ENCODE measurements at places on chromosomes 11 and 22.

DNA sequence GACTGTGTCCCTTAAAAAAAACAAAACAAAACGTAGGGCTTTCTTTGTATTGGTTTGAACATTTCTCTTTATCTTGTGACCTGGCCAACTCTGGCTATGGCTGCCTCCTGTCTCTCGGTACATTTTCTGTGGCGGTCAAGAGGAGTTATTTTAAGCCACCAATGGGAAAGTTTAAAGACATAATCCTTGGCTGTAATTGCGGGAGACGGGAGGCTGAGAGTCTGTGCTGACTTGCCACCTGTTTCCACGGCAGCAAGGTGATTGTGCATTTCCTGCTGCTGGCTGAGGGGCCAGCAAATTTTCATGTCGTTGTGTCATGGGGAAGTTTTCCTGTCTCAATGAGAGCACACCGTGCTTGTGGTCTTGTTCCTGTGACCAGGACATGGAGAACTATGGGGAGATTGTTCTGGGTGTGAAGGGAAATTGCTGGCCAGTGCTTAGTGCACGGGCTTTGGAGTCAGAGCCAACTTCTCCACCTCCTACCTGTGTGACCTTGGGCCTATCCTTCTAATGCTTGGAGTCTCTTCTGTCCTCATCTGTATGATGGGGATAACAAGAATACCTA is 11.0 kb downstream of the PTPRJ start:
- peak overlapping the region; percentile 3 for H3K4me3 ChIP-seq
- peaks cover 2% of the 10 kb centered on the region for H3K4me1 ChIP-seq
- DNase-seq, result no peak
- no peak overlapping the region for H3K27ac ChIP-seq

- H3K27ac ChIP-seq, result no peak overlapping the region
- peak; percentile 22 for DNase-seq
- no peaks in the 10 kb centered on the region for H3K27me3 ChIP-seq
- no peaks in the 10 kb centered on the region for H3K4me1 ChIP-seq
These were observed 52.7 kb upstream of the CCND1 start for GRCh38 chr11:69588270-69588669.

GRCh38 chr22:26444777-26445176 is 15.7 kb downstream of the ASPHD2 start:
- H3K4me3 ChIP-seq, result no peak overlapping the region
- H3K36me3 ChIP-seq, result no peaks in the 10 kb centered on the region
- no peak for DNase-seq

DNA sequence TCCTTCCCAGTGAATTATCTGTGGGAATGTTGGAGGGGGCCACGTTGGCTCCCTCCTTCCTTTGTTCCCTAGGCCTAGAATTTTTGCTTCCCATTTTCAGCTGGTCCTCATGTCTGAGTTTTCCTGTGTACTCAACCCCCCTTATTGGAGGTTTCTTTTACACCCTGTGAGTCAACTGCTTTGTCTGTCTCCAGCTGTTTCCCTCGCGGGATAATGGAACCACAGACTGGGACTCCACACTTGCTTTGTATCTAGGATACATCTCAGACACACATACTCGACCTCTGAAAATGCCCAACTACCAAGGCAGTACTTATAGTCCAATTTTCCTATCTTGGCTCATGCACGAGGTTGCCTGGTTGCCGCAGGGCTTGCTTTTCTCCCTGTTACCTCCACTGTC is 352.7 kb upstream of the MPPED2 start:
- H3K36me3 ChIP-seq, result no peaks in the 10 kb centered on the region
- H3K4me3 ChIP-seq, result no peak overlapping the region
- no peaks in the 10 kb centered on the region for H3K27me3 ChIP-seq
- no peaks in the 10 kb centered on the region for H3K4me1 ChIP-seq
- DNase-seq, result no peak

GRCh38 chr11:111120161-111120560 is 125.4 kb upstream of the POU2AF2 start:
- no peaks in the 10 kb centered on the region for H3K27me3 ChIP-seq
- no peak overlapping the region for H3K27ac ChIP-seq
- H3K4me3 ChIP-seq, result no peak overlapping the region
- no peak for DNase-seq
- H3K4me1 ChIP-seq, result no peaks in the 10 kb centered on the region

GRCh38 chr11:2440646-2441045 is 3.7 kb downstream of the TRPM5 start:
- no peaks in the 10 kb centered on the region for H3K36me3 ChIP-seq
- no peak overlapping the region for H3K4me3 ChIP-seq
- H3K4me1 ChIP-seq, result no peaks in the 10 kb centered on the region
- no peak overlapping the region for H3K27ac ChIP-seq
- no peaks in the 10 kb centered on the region for H3K27me3 ChIP-seq
- DNase-seq, result no peak

DNA sequence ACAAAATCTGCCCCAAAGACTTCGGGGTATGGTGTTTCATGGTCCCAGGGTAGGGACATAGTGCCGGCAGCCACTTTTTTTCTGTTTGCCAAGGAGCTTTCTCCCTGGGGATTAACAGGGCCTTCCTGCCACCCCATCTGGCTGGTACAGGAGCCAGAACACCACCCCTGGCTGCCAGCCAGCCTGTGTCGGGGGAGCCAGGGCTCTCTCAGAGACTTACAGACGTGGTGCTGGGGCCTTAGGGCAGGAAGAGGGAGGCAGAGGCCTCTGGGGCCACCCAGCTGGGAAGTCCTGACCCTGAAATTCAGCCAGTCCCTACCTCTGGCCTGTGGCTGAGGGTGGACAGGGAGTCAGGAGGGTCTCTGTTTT is 52.4 kb upstream of the CDON start:
- DNase-seq, result peak; percentile 81
- H3K27me3 ChIP-seq, result no peaks in the 10 kb centered on the region
- H3K27ac ChIP-seq, result peak overlapping the region; percentile 76
- H3K4me3 ChIP-seq, result no peak overlapping the region

DNA sequence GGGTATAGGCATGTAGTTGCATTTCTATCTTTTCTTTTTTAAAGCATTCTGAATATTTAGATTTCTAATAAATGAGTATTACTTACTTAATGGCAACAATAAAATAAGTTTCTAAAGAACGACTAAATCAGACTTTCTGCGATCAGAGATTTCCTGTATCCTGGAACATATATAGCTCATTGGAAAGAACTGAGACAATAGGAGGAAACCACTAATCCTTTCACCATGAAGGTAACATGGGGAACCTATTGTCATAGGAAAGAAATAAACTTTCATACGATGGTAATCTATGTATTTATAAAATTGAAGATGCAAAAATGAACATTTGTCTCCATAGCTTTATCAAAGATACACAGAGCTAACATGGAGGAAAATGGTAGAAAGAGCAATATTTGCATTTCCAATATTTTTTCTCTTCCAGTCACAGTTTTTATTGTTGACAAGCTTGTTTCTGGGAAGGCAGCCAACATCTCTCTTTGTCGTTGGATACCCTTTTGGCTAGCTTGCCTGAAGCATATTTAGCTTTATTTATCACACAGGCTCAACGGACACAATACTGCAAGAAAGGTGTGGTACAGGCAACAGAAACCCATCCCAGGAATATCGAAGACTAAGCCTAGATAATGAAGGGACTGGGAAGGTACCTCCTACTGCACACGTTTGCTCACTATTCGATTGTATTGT is 293.3 kb upstream of the MPPED2 start:
- H3K27ac ChIP-seq, result no peak overlapping the region
- H3K4me3 ChIP-seq, result no peak overlapping the region
- H3K27me3 ChIP-seq, result no peaks in the 10 kb centered on the region
- no peaks in the 10 kb centered on the region for H3K36me3 ChIP-seq
- no peaks in the 10 kb centered on the region for H3K4me1 ChIP-seq

- H3K4me1 ChIP-seq, result peaks cover 2% of the 10 kb centered on the region
- peaks cover 5% of the 10 kb centered on the region for H3K36me3 ChIP-seq
- H3K27me3 ChIP-seq, result no peaks in the 10 kb centered on the region
These were observed 7.6 kb downstream of the VPS26B start for GRCh38 chr11:134231958-134232659.

GRCh38 chr11:125414121-125414520 is 81.9 kb downstream of the FEZ1 start:
- DNase-seq, result no peak
- no peaks in the 10 kb centered on the region for H3K36me3 ChIP-seq
- no peaks in the 10 kb centered on the region for H3K27me3 ChIP-seq
- no peak overlapping the region for H3K4me3 ChIP-seq
- no peak overlapping the region for H3K27ac ChIP-seq
- no peaks in the 10 kb centered on the region for H3K4me1 ChIP-seq

GRCh38 chr11:2156416-2157182 is 4.4 kb downstream of the INS start:
- DNase-seq, result peak; percentile 77
- H3K4me3 ChIP-seq, result no peak overlapping the region
- no peaks in the 10 kb centered on the region for H3K4me1 ChIP-seq
- no peak overlapping the region for H3K27ac ChIP-seq

GRCh38 chr11:72446929-72447769 is 12.8 kb upstream of the CLPB start:
- H3K4me1 ChIP-seq, result no peaks in the 10 kb centered on the region
- H3K27me3 ChIP-seq, result no peaks in the 10 kb centered on the region
- no peak overlapping the region for H3K27ac ChIP-seq
- no peak overlapping the region for H3K4me3 ChIP-seq
- no peak for DNase-seq

DNA sequence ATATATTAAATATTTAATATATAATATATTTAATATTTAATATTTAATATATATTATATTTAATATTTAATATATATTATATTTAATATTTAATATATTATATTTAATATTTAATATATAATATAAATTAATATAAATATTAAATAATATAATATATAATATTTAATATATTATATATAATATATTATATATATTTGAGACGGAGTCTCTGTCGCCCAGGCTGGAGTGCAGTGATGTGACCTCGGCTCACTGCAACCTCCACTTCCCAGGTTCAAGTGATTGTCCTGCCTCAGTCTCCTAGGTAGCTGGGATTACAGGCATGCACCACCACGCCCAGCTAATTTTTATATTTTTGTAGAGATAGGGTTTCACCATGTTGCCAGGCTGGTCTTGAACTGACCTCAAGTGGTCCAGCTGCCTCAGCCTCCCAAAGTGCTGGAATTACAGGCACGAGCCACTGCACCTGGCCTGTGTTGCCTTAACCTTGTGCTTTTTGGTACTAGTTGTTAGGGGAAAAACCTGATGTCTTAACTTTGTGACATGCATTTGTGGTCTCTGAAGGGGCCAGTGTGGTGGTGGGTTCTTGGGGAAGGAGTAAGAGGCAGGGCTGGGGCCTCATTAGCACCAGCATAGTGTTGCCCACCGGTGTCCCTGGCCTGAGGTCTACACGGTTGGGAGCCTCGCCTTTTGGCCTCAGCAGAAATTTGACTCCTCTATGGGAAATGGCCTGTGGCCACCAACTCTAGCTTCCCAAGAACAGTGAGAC is 16.6 kb downstream of the SEC14L3 start:
- no peaks in the 10 kb centered on the region for H3K4me1 ChIP-seq
- H3K27ac ChIP-seq, result no peak overlapping the region
- DNase-seq, result no peak
- H3K36me3 ChIP-seq, result no peaks in the 10 kb centered on the region

DNA sequence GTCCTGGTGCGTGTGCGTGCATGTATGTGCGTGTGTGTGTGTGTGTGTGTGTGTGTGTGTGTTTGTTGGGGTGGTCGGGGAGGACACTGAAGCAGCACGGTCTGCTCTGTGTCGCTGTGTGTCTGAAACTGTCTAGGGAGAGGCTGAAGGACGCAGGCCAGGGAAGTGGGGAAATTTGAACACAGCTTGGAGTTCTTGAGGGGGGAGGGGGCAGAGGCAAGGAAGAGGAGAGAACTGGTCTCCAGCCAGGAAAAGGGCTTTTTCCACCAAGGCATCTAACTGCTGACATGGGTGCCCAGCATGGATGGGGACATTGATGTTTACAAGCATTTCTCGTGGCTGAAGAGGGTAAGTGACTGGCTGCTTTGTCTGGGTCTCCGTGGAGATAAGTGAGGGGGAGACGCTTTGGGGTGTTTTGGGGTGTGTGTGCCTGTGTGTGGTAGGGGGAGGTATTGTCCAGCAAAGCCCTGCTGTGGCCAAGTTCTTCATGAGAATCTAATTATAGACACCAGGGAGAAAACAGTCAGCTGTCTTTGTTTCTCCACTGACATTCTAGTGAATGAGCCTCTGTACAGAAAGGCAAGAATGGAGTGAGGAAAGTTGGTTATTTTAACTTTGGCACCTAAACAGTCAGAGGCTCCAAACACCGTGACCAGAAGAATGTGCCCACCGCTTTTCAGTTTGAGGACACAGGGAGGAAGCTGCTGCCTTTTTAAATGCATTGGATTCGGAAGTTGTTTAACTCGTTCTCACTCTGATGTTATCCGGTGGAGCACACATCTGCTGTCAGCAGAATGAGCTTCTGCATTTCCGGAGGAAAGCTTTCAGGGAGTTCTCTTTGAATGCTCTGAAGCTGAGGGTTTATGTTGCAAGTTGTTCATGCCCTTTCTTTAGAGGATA is 63.7 kb downstream of the PPFIBP2 start:
- H3K4me1 ChIP-seq, result peaks cover 59% of the 10 kb centered on the region
- H3K27ac ChIP-seq, result peak overlapping the region; percentile 93
- no peaks in the 10 kb centered on the region for H3K27me3 ChIP-seq
- peak overlapping the region; percentile 51 for H3K4me3 ChIP-seq

DNA sequence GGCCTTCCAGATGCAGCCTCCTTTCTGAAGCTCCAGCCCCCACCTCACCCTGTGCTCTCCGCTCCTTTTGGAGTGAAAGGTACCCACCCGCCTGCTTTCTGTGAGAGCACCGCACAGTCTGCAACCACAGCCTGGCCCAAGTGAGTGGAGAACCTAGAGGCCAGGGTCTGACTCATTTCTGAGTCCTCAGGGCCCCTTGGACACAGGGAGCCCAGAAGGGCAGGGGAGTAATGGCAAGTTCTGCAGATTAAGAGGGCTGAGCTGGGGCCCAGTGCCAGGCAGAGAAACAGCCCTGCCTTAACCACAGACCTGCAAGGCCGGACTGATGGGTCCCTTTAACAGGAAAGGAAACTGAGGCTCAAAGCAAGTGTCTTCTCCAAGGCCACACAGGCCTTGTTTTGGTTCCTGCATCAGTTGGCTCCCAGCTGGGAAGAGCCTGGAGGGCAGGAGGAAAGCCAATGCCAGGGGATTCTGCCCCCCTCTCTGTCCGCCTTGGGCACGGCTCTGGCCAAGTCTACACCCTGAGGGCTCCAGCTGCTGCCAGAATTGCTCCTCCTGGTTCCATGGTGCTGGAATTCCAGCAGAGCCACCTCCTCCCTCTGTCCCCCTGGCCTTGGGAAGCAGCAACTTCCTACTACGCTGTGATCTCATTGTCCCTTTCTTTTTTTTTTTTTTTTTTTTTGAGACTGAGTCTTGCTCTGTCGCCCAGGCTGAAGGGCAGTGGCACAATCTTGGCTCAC is 55.1 kb downstream of the CYTH4 start:
- H3K4me3 ChIP-seq, result no peak overlapping the region
- no peaks in the 10 kb centered on the region for H3K36me3 ChIP-seq
- no peak for DNase-seq
- H3K27ac ChIP-seq, result no peak overlapping the region
- H3K27me3 ChIP-seq, result peaks cover 14% of the 10 kb centered on the region
- no peaks in the 10 kb centered on the region for H3K4me1 ChIP-seq

DNA sequence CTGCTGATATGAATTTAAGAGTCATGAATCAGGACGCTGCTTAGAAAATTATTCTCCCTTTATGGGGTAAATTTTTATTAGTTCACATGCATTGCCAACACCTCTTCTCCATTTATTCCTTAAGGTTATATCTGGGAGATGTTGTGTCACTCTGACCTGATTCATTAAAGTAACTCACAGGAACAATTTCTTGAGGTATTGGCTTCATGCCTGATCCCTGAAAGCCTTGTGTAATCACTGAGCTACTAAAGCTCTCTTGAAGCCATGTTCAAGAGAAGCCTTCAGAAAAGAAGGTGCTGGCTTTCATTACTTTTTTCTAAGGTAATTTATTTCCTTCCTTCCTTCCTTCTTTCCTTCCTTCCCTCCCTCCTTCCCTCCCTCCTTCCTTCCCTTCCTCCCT is 420.6 kb downstream of the RAB38 start:
- H3K36me3 ChIP-seq, result no peaks in the 10 kb centered on the region
- H3K27me3 ChIP-seq, result no peaks in the 10 kb centered on the region
- no peaks in the 10 kb centered on the region for H3K4me1 ChIP-seq
- no peak overlapping the region for H3K27ac ChIP-seq
